ACHN (cell line): ENCODE measurements at places on chromosomes 7 and 10.
A peak's percentile ranks its signal among the peaks of the same experiment; 100 is the strongest.

GRCh38 chr7:103150192-103150591 is 1.3 kb upstream of the NAPEPLD start:
- DNase-seq, result no peak

GRCh38 chr7:105387508-105388355 is 989 bp downstream of the SRPK2 start:
- DNase-seq, result peak; percentile 77

DNA sequence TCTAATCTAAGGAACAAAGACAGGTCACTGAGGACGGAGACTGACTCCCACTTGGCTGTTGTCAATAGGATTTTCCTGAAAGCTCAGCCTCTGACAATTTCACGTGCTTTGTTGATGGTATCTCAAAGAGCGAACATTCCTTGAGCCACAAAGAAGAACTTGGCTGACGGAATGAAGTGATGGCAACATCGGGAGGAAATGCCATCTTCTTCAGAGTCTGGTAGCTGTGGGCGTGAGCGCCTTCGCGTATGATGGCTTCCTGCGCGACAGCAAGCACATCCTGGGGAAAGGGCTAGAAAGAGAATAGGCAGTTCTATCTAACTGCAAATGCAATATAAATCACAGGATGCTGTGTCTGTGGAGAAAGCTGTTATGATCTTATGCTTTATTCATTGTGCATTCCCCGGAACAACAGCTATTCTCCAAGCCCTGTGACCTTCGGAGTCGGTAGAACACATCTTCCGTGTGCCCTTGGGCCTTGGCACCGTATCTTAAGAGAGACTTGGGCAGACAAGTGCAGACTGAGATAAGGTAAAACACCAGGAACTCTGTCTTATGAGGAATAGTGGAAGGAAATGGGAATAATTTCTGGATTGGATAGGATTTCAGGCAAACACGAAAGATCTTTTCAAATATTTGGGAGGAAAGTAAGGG is 19.6 kb upstream of the GTPBP4 start:
- no peak for DNase-seq

DNA sequence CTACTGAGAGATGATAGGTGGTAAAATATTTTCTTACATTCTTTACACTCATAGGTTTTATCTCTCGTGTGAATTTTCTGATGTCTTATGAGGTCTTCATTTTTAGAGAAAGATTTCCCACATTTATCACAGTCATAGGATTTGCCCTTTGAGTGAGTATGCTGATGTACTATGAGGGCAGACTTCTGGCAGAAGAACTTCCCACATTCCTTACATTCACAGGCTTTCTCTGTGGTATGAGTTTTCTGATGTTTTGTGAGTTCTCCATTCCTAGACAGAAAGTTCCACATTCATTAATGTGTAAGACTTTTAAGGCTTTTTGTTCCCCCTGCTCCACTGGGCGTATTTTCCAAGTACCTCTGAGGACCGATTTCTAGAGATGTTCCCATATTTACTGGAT is 23.5 kb downstream of the ZNF25 start:
- no peak for DNase-seq

GRCh38 chr10:103350517-103351260 is at the start of gene PCGF6:
TSS of gene PCGF6 (minus strand) at chr10:103351140. CDS start at chr10:103351066, 74 bp downstream.
- peak; percentile 83 for DNase-seq

GRCh38 chr10:104146882-104147281 is 24.9 kb downstream of the SFR1 start:
- no peak for DNase-seq

DNA sequence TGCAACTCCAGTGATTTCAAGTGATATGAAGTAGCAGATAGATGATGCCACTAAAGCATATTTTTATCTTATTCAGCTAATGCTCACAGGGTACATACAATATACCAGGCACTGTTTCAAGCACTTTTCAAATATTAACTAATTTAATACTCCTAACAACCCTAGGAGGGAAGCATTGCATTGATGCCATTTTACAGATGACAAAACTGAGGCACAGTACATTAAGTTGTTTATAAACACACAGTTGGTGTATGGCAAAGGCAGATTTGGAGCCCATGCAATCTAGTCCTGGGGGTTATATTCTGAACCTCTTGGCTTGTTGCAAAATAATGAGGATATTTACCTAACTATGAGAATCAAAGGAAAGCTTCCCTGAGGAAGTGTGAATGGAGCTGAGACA is 371.0 kb downstream of the SFMBT2 start:
- DNase-seq, result no peak

- DNase-seq, result peak; percentile 17
Measured at GRCh38 chr7:138030679-138031351, 28.9 kb upstream of the CREB3L2 start.

DNA sequence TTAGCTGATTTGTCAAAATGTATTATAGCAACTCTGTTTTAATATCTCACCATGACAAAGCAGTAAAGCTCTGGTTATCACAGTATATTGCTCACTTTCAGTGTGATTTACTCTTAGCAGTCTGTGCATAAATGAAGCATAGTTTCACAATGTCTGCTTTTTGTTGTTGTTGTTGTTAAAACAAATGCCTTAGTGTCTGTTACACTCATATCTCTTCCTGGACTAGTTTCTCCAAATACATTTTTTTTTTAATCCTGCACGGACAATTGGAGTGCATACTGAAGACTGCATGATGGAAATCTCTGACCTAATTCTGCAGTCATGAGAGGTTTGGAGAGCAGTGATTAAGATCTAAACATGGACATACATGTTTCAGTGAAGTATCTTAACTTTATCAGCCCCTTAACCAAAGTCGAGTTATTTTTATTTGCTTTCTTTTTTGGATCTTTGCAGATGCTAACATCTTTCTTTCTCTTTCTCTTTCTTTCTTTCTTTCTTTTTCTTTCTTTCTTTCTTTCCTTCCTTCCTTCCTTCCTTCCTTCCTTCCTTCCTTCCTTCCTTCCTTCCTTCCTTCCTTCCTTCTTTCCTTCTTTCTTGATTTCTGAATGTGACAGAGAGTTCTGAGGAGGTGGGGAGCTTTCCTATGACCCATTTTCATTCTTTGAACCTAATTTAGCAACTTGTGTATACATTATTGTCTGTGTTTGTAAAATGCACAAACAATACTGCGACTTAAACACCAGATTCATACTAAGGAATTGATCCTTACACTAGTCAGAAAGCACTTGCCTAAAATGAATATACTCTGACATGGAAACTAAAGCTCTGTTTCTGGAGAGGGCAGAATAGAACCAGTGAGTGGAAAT is 161.5 kb upstream of the AGR3 start:
- no peak for DNase-seq

- no peak for DNase-seq
Measured at GRCh38 chr10:121063744-121064143, 212.6 kb downstream of the WDR11 start.

DNA sequence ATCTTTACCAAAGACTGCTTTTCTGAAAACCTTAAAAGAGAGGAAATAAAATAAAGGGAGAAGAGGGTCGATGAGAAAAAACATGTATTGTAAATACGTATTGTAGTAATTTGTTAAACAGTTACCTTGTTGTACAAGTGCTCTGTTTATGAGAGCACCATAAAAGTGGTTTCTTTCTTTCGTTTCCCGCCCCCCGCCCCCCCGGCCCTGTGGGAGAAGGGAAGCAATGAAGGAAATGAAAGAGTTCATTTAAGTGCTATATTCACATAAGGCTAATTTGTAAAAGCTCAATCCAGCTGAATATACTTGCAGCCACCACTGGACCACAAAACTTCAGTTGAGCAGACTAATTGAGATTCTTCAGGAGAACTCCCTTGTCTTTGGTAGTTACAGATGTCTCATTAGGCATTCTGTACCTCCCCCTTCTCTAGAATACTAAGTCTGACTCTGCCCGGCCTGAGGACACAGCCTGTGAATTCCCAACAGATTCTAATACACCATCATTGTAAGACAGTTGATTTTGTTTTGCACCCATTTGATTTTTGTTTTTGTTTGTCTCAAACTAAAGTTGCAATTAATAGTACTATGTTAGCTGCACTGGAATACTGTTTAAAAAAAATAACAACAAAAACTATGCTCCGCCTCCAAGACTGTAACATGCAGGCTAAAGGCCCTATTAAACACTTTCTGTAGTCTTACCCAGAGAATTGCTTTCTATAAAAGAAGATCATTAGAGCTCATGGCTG is 124.9 kb downstream of the ARHGAP12 start:
- no peak for DNase-seq
